ENCODE measurements at places on chromosomes 2 and 18.

- no peak for DNase-seq
Observed at GRCh38 chr2:46699934-46700256, 215.7 kb downstream of the MCFD2 start.

DNA sequence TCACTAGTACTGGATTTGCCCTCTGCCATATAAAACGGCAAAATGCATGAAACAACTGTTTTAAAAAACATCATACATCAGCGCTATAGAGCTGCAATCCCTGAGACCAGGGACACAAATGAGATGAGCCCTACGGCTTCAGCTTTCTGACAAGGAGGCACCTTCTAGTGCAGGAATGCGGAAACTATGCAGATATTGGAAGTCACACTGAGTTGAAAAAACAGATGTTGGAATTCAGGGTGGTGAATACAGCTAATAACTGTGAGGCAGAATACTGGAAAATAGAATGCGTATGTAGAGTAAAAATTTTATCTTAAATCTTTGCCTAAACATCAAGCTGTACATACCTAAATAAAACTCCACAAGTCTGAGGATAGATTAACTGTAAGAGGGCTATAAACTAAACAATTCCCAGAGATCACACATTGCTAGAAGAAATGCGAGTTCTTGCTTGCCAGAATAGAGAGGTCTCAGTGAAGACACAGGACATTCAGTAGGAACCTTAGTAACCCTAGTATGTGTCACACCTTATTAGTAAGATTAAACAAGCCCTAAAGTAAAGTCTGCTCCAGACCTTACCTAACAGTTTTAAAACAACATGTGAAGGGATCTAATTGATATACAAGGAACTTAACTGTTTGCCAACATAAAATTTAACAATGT is 541.4 kb upstream of the DDX18 start:
- DNase-seq, result peak; percentile 19

DNA sequence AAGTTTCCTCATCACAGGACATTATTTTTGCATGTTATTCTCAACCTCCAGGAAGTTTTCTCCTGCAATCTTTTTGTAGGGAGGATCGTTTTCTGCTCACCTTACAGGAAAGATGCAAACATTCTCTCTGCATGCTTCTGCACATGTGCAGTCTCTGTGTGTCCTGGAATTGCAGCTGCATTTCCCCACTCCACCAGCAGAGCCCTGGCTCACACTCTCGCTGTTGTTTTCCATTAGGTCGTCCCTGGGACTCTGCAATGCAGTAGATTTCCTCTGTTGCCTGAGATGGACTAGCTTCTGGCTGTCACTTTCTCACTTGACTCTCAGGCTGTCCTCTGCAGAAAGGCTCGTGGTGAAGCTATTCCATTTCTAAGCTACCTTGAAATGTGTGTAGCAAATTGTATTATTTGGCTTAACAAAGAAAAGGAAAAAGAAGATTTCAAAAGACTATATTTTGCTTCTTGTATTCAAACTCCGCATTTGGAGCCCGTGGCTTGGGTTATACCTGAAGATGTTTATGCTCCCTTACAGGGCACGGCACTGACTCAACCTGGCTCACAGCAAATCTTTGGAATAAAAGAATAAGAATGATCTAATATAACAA is 346.7 kb downstream of the RAD51AP2 start:
- DNase-seq, result peak; percentile 75

GRCh38 chr2:155872396-155872795 is 460.1 kb downstream of the NR4A2 start:
- no peak for DNase-seq

GRCh38 chr2:53569957-53570727 is 197.5 kb upstream of the CHAC2 start:
- DNase-seq, result no peak

All from trophoblast cell (in vitro differentiated cells and primary cell).